ENCODE measurements at places on chromosomes 5 and 9.

- no peak for DNase-seq
Observed at GRCh38 chr5:170614065-170614490, 110.3 kb downstream of the KCNIP1 start.

DNA sequence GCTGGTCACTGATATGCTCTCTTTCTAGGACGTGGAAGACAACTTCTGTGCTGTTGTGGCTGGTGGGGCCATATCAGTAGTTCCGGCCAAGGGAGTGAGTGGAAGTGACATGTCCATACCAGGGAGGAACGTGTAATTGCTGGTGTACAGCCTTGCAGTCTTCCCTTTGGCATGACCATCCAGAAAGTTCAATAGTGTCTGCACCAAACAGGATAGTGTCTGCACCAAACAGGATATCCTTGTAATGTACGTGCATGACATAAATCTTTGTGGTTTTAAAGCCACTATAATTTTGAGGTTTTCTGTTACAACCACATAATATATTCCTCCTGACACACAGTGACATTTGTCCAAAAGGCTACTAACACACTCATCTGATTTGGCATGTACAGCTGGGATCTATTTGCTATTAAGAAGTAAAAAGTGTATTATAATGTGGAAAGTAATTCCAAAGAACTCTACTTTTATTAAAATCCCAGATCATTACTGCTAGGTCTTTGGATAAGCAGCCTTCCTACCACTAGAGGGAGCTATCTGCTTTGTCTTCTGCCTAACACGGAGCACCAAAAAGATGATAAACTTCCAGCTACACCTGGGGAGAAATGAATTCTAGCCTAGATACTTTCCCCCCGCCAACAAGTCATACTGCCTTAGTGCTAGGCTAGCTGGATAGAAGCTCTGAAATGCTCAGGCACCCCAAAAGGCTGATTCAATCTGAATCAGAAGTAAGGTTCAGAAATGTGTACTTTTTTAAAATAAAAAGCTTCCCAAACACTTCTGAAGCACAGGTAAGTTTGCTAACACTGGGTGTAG lies 52.7 kb downstream of the RNF145 start:
- peak; percentile 67 for DNase-seq

DNA sequence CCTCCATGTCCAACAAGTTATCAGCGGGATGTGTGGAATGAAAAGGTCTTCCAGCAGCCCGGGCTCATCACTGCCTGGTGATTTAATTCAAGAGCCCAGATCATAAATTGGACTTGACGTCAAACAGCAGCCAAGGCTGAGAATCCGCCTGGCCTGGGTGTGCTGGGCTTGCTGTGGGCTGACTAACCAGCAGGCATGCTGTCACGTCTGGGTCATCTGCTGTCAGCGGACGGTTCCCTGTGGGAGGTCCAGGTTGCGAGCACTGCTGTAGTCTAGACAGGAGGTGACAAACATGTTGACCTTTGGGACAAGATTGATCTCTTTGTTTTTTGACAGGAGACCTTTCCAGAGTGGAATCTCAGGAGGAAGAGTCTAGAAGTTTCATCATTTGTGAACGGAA lies 289.7 kb downstream of the OSTF1 start:
- DNase-seq: no peak

- no peak for DNase-seq
Observed at GRCh38 chr5:172274951-172275753, 8.4 kb downstream of the UBTD2 start.

DNA sequence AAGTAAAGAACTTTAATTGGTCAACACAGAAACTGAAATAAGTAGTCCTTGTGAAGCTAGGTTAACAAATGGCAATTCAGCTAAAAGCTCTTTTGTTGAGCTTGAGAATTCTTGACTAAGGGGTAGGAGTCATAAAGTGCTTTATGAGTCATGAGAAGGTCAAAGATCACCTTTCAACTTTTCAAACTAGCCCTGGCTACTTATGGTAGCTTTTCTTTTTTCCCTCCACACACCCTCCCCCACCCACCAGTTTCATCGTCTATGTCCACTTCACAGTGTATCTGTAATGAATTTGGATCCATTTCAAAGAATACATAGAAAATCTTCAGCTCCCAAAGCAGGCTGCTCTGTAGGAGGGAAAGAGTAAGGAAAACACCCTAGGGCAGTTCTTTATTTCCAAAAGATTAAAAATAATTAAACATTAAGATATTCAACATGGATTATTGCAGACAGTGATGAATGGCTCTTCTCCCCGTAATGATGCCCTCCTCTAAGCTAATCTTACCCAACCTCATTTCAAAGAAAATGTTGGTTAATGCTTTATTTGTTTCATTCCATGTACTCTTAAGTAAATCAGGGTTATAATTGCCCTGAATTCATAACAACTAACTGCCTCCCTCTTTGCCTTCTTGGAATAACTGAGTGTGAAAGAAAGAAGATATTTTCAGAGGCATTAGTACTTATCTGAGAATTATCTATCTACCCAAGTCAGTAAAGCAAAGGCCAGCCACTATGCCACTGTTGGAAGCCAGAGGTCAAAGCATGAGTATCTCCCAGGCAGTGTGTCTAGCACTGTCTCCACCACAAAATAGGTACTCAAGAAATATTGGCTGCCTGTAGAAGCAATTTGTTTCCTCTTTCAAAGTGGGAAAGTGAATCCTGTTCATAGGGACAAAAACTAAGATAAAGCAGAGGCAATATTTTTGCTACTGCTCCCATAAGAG lies 290.6 kb downstream of the PIK3R1 start:
- no peak for DNase-seq

DNA sequence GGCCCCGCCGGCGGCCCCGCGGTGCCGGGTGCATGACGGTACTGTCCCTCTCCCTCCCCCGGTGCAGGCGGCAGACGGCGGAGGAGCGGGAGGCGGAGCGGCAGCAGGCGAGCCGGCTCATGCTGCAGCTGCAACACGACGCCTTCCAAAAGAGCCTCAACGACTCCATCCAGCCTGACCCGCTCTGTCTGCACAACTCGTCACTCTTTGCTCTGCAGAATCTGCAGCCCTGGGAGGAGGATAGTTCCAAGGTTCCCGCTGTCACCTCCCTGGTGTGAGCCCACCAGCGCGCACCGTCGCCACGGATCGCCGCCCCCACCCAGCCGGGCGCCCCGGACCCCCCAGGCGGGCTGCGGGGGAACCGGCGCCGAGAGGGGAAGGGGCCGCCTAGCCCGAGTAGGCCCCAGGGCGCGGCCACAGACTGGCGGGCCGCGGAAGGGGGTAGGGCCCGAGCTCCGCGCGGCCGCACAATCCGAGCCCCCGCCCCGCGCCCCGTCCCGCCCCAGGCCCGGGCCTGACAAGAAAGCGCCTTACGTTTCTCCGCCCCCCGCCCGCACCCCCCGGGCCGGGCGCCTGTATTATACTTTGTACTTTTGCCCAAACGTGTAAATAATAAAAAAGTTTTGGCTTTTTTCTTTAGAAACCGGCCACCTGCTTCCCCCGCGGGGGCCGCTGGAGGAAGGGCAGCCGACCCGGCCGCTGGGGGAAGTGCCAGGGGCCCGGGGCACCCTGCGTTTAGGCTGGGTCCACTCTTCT lies 2.5 kb downstream of the TLX3 start:
- no peak for DNase-seq

GRCh38 chr5:132669455-132669820 lies 4.4 kb upstream of the IL4 start:
- no peak for DNase-seq

DNA sequence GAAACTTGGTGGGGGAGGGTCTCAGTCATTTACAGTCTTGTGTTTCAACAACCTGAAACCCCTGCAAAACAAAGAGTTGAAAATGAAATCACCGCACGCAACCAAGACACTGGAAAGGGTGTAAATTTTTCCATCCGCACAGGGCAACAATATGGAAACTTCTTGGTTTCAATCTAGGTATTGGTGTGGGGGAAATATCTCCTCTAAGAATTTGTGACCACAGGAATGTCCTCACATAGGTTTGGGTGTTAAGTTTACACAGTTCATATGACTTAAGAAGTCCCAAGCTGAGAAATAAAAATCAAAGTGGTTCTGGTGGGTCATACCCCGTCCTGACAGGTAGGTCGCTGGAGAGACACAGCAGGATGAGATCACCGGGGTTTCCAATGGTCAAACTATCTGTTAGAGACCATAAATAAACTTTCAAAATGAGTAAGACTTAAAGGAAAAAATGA lies 51.9 kb upstream of the PIP5K1B start:
- no peak for DNase-seq

DNA sequence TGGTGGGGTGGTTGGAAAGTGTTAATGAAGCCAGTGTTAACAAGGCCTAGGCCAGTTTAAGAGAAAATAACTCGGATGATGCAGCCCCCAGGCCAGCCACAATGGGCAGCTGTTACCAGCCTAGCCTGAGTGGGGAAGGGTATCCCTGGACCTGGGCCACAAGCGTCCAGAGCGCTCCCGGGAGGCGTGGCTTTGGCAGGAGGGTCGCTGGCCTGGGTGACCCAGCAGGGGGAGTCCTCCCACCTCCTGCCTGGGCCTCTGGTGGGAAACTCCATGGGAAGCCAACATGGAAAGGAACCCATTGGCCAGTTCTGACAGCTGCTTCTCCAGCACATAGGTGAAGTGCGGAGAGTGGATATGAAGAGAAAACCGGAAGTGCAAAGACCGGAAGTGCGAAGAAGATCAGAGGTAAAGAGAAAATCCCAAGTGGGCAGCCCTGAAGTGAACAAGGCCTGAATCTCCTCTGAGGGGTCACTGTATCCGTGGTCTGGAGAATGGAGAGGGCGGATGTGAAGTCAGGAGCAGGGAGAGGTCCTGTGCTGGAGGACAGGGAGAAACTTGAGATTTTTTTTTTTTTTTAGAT lies 79.0 kb downstream of the ADCY2 start:
- DNase-seq: no peak

GRCh38 chr9:94999832-95000231 lies 273.3 kb downstream of the AOPEP start:
- DNase-seq: no peak

GRCh38 chr9:109950710-109951443 lies 170.9 kb downstream of the PALM2AKAP2 start:
- DNase-seq: no peak

- DNase-seq: no peak
Observed at GRCh38 chr9:37447111-37447510, 18.1 kb downstream of the ZBTB5 start.

DNA sequence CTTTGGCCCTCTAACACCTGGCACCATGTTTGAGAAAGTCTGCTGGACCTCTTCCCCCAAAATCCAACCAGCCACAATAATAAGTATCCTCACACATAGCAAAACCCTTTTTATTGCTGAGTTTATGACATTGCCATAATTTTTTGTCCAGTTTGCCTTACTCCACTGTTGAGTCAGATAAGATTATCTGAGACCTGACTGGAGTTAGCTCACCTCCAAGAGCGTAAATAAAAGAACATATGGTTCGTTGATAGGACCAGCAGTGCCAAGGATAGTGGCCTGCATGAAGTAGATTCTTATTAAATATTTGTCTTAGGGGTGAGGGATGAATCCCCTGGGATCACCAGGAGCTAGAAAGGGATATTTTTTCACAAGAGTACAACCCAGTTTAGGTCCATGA lies 510.6 kb upstream of the MPDZ start:
- DNase-seq: no peak

GRCh38 chr5:164185000-164185399 lies 679.6 kb downstream of the MAT2B start:
- DNase-seq: no peak

- DNase-seq: peak; percentile 49
Observed at GRCh38 chr5:175517824-175518450, 39.6 kb downstream of the SFXN1 start.
